Right atrium auricular region (tissue), 2 donors: ENCODE measurements at places on chromosomes 12 and 14. TPM values are rescaled to one million over a fixed set of nuclear protein-coding genes. Genes with fewer than 3 reads are reported as not detected.

Gene MMP17
- 3.2 TPM for total RNA-seq

Gene RASSF9
- 2.2 TPM for total RNA-seq

Gene PRIM1
- total RNA-seq, result 2.6 TPM

Gene HCAR1
- 0.12 TPM for total RNA-seq
